Ammon's horn (tissue), 1 donor: ENCODE measurements at places on chromosomes 12 and 14.

DNA sequence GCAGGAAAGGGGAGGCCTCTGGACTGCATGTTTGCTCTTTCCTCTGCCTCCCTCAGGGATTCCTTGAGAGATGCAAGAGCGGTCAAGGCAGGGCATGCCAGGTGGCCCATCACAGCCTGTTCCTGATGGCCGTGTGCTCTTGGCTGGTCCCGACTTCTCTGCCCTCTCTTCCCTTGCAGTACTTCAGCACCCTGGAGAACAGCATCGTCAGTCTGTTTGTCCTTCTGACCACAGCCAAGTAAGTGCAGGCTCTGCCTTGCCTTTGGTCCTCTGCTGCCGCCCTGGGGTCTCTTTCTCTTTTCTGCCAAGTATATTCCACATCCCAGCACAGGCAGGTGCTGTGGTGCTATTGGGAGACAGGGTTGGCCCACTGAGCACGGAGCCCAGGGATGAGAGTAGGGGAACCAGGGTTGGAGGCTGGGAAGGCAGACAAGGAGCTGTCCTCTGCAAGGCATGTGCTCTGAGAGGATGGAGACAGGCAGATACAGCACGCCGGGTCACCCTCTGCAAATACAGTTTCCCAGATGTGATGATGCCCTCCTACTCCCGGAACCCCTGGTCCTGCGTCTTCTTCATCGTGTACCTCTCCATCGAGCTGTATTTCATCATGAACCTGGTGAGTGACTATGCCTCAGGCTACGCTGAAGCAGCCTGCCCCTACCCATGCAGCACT lies 51.9 kb downstream of the TPCN1 start:
- DNase-seq: no peak

DNA sequence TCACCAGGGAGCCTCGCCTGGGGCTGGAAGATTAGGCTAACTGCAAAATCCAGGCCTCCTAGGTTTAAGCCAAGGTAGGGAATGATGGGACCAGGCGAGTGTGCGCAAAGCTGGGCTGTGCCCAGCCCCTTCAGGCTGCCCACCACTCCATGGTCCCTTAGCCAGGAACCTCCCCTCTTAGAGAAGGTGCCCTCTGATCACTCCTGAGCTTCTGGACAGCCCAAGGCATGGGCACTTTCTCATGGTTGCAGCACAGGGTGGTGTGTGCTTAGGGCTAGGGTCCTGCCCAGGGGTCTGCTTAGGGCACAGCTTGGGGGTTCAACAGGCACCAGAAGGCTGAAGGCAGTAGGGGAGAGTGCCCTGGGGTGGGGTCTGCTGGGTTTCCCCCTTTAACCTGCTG lies 69.0 kb downstream of the PRIMA1 start:
- no peak for DNase-seq

DNA sequence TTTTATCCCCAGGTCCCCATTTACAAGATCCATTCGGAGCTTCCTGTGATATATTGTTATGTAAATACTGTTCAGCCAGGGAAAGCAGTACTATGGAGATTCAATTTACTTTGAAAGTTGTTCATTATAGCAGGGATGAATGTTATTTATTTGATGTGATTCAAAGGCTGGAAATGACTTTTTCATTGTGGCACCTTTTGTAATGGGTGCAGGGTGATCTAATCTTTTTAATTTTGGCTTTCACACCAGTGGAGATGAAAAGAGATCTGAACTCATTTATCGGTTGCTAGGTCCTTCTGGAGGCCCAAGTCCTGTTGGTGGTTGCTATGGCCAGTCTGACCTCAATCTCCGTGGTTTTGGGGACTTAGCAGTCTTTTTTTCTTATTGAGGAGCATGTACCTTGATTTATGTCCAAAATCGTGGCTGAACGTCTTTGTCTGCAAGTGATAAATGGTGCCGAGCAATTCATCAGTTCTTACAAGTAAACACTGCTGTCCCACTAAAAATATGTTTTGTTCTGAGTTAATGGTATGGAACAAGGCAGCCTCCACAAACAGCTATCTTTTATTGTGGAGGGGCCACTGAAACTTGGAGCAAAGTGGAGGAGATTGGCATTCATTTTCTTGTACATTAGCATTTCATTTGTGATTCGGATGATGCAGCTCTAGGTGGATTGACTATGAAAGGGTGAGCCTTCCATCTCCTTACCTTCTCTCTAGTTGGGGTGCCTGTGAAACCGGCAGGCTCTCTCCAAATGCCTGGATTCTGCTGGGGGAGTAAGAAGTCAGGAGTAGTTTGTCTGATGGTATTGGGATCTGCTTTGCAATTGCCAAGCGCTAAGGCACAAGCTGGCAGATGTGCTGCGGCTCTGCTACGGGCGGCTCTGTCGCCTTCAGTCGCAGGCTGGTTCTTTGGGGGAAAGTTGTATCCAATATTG lies 2.0 kb downstream of the RMST start:
- no peak for DNase-seq

GRCh38 chr12:124678421-124678893 lies 111.0 kb upstream of the NCOR2 start:
- DNase-seq: no peak

DNA sequence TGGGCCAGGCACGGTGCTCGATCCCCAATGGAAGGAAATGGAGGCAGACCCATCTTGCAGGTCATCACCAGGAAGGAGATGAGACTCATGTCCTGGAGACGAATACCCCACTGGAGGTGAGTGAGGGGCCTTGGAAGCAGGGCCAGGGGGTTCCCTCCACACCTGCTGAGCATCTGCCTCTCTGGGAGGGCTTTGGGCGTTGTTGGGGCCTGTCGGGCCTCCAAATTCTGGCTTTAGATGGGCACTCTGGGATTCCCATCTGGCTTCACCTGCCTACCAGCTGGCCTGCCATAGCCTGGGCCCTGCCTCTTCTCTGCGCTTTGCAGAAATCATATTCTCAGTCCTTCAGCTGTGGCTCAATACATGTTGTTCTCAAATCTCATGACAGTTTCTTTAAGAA lies 13.9 kb downstream of the RTL1 start:
- no peak for DNase-seq

GRCh38 chr14:100712490-100712889 lies 14.2 kb upstream of the DLK1 start:
- DNase-seq: no peak

DNA sequence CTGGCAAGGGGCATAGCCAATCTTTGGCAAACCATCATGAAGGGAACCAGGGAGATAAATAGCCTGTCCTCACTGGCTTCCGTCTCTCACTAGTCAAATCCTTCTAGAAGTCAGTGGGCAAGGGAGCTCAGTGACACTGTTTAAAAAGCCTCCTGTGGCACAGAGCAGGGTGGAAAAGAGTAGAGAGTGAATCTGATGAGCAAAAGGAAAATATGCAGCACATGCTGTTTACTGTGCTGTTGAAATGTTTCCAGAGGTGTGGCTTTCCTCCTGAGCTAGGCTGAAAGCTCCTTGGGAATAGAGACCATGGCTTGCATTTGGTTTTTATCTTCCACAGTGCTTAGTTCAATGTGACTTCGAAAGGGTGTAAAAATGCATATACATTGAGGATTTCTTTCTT lies 7.7 kb upstream of the DYRK2 start:
- no peak for DNase-seq

- DNase-seq: no peak
These were observed 10.7 kb downstream of the UBE3B start for GRCh38 chr12:109488051-109488665.

GRCh38 chr12:131052929-131053328 lies 99.2 kb downstream of the ADGRD1 start:
- DNase-seq: no peak

DNA sequence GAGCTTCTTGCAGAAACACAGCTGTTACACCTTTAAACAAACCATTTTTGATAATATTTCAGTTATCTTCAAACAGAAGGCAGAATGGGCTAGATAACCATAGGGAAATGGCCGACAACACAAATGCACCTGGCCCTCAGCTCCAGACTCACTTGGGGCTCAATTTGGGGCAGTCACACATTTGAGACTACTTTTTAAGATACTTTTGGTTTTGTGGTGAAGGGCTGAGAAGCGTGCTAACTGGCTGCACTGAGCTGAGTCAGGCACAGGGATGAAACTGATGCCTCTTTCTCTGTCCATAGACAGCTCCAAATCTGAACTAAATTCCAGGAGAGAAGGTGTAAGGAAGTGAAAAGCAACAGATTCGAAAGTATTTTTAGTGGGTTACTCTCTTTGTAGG lies 18.5 kb upstream of the GRIP1 start:
- no peak for DNase-seq

DNA sequence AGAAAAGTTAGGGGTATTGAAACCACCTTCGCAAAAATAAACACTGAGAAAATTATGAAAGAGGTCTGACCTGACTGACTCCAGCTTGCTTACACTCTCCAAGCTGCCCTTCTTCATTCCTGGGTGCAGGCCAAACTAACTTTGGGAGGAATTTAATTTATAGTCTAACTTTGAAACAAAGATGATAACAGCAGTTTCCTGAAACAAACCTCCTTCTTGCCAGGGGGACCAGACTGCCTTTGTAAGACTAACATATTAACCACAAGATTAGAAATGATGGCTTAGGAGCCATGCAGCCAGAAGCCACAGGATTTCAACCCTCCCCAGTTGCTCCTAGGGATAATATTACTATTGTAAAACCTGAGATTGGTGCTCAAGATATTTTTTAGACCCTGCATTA lies 13.8 kb upstream of the EEA1 start:
- no peak for DNase-seq

DNA sequence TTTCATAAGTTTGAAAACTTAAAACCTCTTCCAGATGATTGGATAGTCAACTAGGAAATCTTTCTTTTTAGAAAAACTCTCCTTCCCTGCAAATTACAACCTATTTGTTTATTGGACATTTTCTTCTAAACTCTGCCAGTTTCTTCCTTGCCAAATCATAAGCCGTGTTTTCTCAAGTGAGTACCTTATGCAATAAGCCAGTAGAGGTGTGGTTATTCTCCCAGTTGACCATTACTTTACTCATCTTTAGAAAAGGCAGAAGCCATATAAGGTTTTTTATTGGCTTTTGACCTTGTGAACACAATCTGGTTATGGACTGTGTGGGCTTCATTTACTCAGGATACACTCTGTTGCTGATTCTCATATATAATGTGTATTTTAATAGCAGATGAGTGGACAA lies 14.6 kb downstream of the ACTR6 start:
- no peak for DNase-seq

DNA sequence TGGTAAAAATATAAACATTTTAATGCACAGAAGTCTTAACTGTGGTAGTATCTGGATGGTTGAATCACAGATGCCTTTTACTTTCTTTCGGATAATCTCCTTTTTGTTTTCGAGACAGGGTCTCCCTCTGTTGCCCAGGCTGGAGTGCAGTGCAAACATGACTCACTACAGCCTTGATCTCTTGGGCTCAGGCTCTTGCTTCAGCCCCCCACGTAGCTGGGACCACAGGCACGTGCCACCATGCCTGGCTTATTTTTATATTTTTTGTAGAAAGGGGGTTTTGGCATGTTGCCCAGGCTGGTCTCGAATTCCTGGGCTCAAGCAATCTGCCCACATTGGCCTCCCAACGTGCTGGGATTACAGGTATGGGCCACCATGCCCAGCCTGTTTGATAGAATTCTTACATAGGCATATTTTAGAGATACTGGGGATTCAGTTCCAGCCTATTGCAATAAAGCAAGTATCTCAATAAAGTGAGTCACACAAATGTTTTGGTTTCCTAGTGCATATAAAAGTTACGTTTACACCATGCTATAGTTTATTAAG lies 99.2 kb downstream of the SNAPC1 start:
- DNase-seq: no peak

- no peak for DNase-seq
These were observed 65.6 kb downstream of the CCDC88C start for GRCh38 chr14:91352053-91352452.

GRCh38 chr14:71665157-71665556 lies 267.1 kb upstream of the RGS6 start:
- no peak for DNase-seq

DNA sequence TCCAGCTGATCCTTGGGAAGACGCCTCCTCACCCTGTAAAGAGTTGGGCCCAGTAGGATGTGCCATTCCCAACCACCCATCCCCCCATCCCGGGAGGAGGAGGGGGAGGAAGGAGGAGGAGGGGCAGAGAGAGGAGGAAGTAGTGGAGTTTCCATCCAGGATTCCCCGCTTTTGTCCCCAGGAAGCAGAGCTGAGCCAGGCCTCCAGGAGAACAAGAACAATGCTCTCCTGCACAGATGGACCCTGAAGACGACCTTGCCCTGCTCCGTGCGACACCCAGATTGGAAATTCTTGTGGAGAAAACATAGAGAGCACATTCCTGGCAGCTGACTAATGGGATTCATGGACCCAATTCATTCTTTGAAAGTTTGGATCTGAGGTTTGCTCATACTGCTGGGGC lies 132.3 kb upstream of the CRY1 start:
- DNase-seq: no peak

DNA sequence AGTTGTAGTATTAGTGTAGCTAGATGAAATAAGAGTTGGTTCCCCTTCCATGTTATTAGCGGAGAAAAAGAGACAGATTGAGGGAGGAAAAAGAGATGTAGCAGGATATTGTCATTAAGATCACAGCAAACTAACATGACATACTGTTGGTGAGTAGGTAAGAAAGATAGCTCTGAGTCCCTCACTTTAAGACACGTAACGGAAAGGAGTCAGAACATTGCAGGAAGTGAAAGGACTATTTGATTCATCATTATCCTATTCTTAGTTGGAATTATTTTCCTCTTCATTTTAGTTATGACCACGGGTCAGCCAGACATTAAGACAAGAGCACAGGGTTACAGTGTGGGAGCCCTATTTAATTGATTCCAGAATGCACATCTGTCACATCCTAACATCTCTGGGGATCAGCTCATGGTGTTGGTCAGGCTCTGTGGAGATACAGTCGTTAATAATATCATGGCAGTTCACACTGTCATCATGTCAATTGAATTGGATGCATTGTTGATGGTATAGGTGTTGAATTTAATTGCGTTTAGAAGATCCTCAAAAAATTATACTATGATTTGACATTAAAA lies 55.0 kb downstream of the TMX1 start:
- no peak for DNase-seq

DNA sequence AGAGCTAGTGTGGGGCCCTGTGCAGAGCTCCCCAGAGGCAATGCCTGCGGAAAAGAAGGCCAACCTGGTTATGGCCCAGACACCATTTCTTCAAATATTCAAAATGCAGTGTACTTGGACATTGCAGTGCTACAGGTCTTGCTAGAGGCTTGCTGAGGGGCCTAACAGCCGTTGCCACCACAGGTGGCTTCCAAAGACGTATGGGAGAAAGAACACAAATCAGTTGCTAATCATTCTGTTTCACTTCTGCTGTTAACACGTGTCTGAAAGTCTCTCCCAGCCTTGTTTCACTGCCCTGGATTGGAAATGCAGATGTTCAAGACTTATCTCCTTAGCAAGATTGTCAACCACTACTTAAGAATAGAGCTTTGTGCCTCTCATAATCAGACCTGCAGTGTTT lies 925.9 kb downstream of the GALC start:
- DNase-seq: no peak

- no peak for DNase-seq
These were observed 3.0 kb downstream of the NUAK1 start for GRCh38 chr12:106135781-106136180.

DNA sequence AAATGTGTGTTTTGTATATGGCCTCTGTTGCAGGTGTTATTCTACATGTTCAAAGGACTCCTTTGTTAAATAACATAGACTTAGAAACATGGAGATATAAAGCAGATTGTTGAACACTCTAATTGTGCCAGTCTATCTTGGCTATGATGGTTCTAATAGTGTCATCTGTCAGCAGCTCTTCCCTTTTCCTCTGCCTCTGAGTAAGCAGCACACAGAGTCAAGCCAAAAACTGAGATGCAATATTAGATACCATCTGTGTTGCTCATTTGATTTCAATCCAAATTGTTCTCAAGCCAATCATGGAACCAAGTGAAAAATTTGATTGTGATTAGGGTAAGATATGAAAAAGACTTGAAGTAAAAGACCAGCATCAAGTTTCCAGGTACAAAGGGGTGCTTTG lies 871.1 kb upstream of the MGAT4C start:
- peak; percentile 58 for DNase-seq
